ENCODE measurements at places on chromosomes 12 and 14.

- no peak for DNase-seq
Observed at GRCh38 chr12:71277866-71278265, 120.1 kb upstream of the TSPAN8 start.

- no peak for DNase-seq
Observed at GRCh38 chr12:19404242-19404880, 34.9 kb upstream of the AEBP2 start.

DNA sequence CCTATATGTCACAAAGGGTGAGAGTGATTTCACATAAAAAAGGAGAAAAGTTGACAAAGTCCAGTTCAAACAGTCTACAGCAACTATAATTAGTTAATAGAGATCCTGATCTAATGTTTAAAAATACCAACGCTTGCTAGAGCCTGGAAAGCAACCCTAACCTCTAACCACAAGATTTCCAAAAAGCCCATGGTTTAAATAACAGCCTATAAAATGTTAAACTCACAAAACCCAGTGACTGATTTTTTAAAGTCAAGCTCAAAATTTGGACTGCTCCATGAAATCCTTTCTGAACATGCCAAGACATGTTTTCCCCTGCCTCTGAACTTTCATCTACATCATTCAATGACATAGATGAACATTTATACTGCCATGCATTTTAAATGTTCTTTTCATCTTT, 81.6 kb downstream of the PLEKHG7 start:
- no peak for DNase-seq

DNA sequence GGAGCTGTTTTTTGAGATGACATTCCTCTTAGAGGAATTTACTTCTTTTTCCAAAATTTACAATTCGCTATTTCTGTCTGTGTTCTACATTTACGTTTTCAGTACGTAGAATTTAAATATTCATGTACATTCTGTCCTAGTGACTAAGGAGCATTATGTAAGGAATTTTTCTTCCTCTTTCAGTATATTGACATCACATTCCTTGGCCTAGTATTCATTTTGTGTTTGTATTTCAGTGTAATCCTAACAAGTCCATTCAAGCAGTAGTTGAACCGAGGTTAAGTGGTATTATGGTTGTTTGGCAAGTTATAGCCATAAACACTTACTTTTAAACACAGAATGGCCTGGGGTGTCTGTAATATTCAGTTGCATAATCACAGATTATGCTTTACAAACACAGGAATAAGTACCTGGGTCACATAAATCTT, 465.2 kb downstream of the PCNX1 start:
- peak; percentile 16 for DNase-seq

DNA sequence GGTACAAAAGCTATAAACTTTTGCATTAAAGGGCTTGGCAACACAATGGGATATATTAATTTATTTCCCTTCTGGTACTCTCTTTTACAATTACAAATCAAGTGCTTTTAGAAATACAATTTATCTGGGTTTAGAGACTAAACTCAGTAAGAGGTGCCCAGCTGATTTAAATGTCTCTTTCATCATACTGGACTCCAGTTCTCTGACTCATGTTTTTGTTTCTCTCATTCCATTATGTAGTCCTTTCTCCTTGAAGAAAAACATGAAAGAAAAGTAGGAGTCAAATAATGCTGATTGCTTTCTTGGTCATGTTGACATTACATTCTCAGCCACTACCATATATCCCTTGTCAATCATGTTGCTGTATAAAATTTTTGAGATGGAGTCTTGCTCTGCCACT, 36.3 kb upstream of the CFL2 start:
- no peak for DNase-seq

DNA sequence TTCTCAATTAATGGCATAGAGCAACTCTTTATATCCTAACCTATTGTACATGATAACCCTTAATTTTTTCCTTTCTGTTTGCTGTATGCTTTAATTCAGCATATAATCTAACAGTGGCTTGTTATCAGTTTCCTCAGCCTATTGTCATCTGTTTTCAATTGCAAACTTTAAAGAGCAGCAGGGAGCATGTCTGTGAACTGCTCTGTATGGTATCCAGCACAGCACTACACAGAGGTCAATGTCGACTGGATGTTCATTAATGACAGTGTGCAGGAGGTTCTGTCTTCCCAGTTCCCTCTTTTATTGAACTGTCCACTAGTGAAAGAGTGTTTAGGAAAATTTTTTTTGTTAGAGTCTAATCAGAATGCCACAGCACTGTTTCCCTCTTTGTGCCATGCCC, 609.1 kb downstream of the SOX5 start:
- no peak for DNase-seq

All from prostate gland (tissue), 2 donors.